ENCODE measurements at places on chromosomes 7 and 10. TPM values are rescaled to one million over a fixed set of nuclear protein-coding genes. Genes with fewer than 3 reads are reported as not detected.

PLEKHS1 gene
- total RNA-seq = 0.29 TPM

SOSTDC1 gene
- total RNA-seq = not detected

SKIDA1 gene
- 1.2 TPM for total RNA-seq

PARP12 gene
- total RNA-seq = 43.5 TPM

RBM17 gene
- 94.1 TPM for total RNA-seq

RAB19 gene
- not detected for total RNA-seq

EBLN1 gene
- total RNA-seq = not detected
